ENCODE measurements at places on chromosomes 4 and X.

- H3K4me3 ChIP-seq: peak overlapping the region; percentile 94
- peaks cover 26% of the 10 kb centered on the region for H3K4me1 ChIP-seq
- H3K36me3 ChIP-seq: no peaks in the 10 kb centered on the region
- no peaks in the 10 kb centered on the region for H3K27me3 ChIP-seq
Measured at GRCh38 chrX:132488180-132488705, 595 bp downstream of the MBNL3 start.

- no peak overlapping the region for H3K4me3 ChIP-seq
- no peak overlapping the region for H3K27ac ChIP-seq
Measured at GRCh38 chr4:169258141-169258540, 12.6 kb downstream of the SH3RF1 start.

- no peak for DNase-seq
- H3K27me3 ChIP-seq: peaks cover 4% of the 10 kb centered on the region
Measured at GRCh38 chr4:113101669-113102068, 52.2 kb downstream of the ANK2 start.

DNA sequence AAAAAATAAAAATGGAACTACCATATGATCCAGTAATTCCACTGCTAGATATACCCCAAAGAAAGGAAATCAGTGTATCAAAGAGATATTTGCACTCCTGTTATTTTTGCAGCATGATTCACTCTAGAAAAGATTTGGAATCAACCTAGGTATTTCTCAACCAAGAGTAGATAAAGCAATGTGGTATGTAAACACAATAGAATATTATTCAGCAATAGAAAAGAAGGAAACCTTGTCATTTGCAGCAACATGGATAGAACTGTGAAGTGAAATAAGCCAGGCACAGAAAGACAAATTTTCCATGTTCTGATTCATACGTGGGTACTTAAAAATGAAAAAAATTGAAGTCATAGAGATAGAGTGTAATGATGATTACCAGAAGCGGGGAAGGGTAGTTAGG lies 362.3 kb upstream of the EPHA5 start:
- no peaks in the 10 kb centered on the region for H3K36me3 ChIP-seq
- H3K27me3 ChIP-seq: no peaks in the 10 kb centered on the region
- H3K27ac ChIP-seq: no peak overlapping the region

DNA sequence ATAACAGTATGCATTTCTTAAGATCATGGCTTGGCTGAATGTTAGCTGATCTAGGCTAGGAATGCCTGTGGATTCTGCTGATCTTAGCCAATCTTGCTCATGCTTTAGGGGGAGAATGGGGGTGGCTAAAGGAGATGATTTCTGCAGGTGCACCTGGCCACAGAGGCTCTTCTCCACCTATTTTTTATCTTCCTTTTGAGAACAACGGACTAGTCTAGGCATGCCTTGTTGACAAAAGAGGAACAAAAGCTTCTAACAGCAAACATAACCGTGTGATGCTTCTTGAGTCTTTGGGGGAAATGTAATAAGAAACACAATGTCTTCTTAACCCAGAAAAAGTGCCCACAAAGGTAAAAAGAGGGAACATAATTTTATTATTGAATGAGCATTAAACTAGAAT lies 743.5 kb downstream of the ARAP2 start:
- H3K36me3 ChIP-seq: no peaks in the 10 kb centered on the region
- DNase-seq: no peak
- no peak overlapping the region for H3K27ac ChIP-seq
- H3K27me3 ChIP-seq: no peaks in the 10 kb centered on the region
- H3K4me1 ChIP-seq: no peaks in the 10 kb centered on the region

- H3K27me3 ChIP-seq: no peaks in the 10 kb centered on the region
- H3K36me3 ChIP-seq: no peaks in the 10 kb centered on the region
- no peak overlapping the region for H3K27ac ChIP-seq
- no peak for DNase-seq
Measured at GRCh38 chr4:71549516-71550160, 210.8 kb downstream of the SLC4A4 start.

DNA sequence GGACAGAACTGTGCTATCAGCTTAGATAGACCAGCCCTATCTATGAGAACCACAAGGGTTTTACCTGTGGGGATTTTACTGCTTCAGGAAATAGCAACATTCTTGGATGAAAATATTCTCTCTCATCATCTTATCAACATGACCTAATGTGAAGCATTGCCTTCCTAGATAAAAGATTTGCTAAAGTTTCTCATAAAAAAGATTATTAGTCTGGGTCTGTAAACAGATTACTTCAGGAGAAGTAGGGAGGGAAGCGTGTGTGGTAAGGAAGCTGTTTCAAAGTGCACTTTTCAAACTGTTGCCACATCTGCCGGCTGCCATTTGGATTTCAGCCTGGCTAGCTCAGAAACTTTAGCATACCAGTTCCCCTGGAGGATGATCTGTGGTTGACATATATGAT lies at the start of gene NOX1:
Gene NOX1, minus strand, starts transcription at position 35 of the 400 bp plus-strand sequence. CDS start 220 bp downstream, outside the sequence.
- no peak within 1 kb of the TSS for H3K4me3 ChIP-seq
- H3K27ac ChIP-seq: no peak within 1 kb of the TSS
- H3K4me1 ChIP-seq: peaks cover 4% of the 10 kb centered on the region

GRCh38 chrX:41824551-41824950 lies 98.8 kb downstream of the CASK start:
- DNase-seq: no peak
- no peak overlapping the region for H3K4me3 ChIP-seq
- H3K4me1 ChIP-seq: peaks cover 10% of the 10 kb centered on the region
- no peaks in the 10 kb centered on the region for H3K27me3 ChIP-seq
- peaks cover 10% of the 10 kb centered on the region for H3K36me3 ChIP-seq

- H3K27me3 ChIP-seq: no peaks in the 10 kb centered on the region
- H3K27ac ChIP-seq: peak overlapping the region; percentile 78
- H3K4me1 ChIP-seq: peaks cover 33% of the 10 kb centered on the region
- H3K4me3 ChIP-seq: peak overlapping the region; percentile 69
- DNase-seq: no peak
Measured at GRCh38 chr4:173367285-173367684, 3.5 kb upstream of the SAP30 start.
